ENCODE measurements at places on chromosomes 4 and X.

GRCh38 chrX:72060196-72060920 lies 71.4 kb downstream of the RTL5 start:
- no peak for DNase-seq

- no peak for DNase-seq
These were observed 102.1 kb downstream of the RELL1 start for GRCh38 chr4:37584071-37584470.

- no peak for DNase-seq
These were observed 61.9 kb upstream of the PAGE4 start for GRCh38 chrX:49767236-49767635.

DNA sequence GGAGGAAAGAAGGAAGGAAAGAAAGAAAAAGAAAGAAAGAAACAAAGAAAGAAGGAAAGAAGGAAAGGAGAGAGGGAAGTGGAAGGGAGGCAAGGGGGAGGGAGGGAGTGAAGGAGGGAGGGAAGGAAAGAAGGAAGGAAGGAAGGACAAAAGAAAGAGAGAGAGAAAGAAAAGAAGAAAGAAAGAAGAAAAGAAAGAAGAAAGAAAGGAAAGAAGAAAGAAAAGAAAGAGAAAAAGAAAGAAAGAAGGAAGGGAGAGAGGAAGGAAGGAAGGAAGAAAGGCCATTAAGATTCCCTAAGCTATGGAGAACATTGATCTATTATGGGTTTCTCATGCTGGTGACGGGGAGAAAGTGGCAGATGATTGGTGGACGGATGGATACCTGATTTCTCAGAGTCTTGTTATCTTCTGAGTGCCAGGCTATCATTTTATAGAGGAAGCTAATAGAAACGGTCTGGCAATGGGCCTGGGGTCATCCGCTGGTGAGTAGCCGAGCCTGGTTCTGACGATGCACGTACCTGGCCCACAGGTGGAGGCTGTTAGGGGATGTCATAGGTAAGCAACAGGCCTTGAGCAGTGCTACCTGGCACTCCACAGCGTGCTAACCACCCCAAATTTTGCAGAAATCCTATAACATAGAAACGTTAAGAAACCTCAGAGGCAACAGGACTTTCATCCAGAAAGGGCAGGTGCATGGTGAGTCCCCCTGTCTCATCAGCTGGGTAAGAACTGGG lies 142.9 kb downstream of the SHOX start:
- DNase-seq: no peak

GRCh38 chr4:76993787-76994641 lies 44.5 kb downstream of the SEPTIN11 start:
- DNase-seq: peak; percentile 51

- DNase-seq: no peak
These were observed 81.3 kb downstream of the ACOX3 start for GRCh38 chr4:8359193-8359592.

DNA sequence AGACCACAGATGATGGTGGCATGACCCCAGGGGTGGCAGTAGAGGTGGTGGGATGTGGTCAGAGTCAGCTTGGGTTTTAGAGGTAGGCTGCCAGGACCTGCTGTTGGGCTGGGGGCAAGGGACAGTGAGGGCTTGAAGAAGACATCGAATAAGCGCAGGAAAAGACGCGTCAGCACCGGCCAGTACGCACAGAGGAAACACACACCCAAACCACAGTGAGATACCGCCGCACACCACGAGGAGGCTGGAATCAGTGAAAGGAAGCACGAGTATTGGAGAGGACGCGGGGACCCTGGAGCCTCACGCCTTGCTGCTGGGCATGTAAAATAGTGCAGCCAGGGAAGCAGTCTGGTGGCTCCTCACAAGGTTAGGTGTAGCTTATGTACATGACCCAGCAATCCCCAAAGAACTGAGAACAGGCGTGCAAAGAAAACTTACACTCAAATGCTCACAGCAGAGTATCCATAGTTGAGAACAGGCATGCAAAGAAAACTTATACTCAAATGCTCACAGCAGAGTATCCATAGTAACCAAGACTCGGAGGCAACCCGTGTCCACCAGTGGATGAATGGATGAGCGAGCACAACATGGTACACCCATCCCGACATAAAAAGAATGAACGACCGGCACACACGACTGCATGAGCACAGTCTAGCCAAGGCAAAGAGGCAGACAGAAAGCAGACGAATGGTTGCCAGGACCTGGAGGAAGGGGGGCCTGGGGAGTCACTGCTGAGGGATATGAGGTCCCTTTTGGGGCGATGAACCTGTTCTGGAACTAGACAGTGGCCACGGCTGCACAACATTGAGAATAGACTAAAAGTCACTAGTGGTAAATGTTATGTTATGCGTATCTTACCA lies 13.3 kb downstream of the PDZD4 start:
- DNase-seq: no peak

GRCh38 chrX:132520213-132520612 lies 31.4 kb upstream of the MBNL3 start:
- DNase-seq: no peak

- DNase-seq: no peak
These were observed 259.7 kb downstream of the DCHS2 start for GRCh38 chr4:154231806-154232478.

Data from NCI-H446 treated with DMSO at 0.1 percent for 48 hours (cell line).